Stimulated activated naive CD4-positive, alpha-beta T cell treated with Interleukin-2 at 50 U/mL for 16 hours (primary cell): ENCODE measurements at places on chromosomes 1 and 21.

DNA sequence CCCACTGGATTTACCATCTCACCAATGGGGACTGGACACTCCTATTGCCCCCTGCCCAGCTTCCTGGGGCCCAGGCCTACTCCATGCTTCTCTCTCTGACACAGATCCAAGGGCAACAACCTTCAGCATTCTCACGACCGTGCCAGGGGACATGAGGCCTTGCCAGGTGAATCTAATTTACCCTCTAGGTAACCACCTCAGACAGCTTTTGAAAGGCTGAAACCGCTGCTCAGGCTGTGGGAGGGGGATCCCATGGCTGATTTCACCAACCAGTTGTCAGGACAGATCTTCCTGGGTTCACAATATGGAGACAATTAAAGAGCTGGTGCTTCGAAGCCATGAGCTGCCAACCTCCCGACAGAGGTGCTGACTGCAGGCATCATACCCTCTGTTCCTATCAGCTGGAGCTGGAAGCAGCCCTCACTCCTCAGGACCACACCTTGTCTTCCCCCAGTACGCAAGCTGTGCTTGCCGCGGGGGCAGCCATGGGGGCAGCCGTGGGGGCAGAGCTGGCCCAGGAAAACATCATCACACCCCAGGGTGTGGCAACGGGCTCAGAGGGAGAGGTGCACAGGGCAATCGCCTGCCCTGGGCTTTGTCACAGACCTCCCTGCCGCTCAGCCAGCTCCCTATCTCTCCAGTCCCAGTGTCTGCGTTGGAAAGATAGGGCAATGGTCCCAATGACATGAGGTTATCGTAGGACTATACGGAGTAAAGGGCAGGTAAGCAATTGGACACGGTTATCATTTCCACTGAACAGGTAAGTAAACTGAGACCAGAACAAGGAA, 120.2 kb downstream of the DMRTB1 start:
- no peak for DNase-seq

DNA sequence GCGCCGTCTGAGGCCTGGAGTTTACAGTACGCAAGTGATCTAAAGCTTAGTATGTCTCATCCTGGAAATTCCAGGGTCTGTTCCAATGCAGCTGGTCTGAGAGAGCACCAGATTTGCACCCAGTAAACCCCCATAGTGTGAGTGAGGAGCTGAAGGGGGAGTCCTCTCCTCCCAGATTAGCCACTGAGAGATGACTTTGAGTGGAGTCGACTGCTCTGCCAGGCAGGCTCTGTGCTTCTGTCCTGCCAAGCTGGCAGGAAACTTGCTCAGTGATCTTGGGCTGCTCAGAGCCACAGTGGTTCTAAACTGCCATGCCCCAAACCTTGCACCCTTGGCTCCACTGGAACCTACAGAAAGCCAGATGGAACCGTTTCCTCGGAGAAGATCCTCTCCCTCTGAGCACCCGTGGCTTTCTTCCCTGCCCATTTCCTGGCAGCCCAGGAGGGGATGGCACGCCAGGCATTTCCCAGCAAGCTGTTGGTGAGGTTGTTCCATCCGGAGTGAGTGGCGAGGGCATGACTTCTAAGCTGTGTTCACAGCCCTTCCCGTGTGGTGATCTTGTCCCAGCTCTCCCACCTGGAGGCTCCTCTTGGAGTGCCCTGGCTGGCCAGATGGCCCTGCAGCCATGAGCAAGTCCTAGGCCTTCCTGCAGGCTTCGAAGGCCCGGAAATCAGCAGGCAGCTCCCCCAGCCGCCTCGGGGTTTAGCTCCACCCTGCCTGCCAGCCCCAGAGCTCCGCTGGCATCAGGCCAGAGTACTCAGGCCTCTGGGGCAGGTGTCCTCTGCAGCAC, 125.9 kb upstream of the VAMP3 start:
- DNase-seq: no peak

- no peak for DNase-seq
Measured at GRCh38 chr1:82218846-82219245, 418.1 kb downstream of the ADGRL2 start.

GRCh38 chr1:229657993-229658755, 32.1 kb downstream of the URB2 start:
- no peak for DNase-seq

- DNase-seq: no peak
Measured at GRCh38 chr1:30413111-30413440, 310.3 kb downstream of the MATN1 start.

- DNase-seq: peak; percentile 34
Measured at GRCh38 chr1:9615316-9616063, 26.8 kb downstream of the TMEM201 start.

DNA sequence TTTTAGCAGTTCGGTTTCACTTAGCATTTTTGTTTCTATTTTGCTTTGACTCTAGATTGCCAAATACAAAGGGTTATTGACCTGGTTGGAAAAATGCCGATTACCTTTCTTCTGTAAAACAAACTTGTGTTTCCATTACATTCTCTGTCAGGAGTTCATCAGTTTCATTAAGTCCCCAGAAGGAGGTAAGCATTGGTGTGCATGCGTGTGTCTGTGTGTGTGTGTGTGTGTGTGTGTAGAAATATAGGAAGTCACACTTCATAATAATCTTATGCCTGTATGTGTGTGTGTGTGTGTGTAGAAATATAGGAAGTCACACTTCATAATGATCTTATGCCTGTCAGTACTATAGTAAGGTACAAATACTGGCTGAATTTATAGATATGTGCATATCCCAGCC, 10.0 kb downstream of the RGSL1 start:
- no peak for DNase-seq

- no peak for DNase-seq
Measured at GRCh38 chr21:45742247-45742646, 98.7 kb downstream of the PCBP3 start.

- no peak for DNase-seq
Measured at GRCh38 chr1:239587066-239587465, 200.7 kb downstream of the CHRM3 start.
